Left ventricle myocardium inferior (tissue), 1 donor: ENCODE measurements at places on chromosomes 16 and 17. TPM values are rescaled to one million over a fixed set of nuclear protein-coding genes. Genes with fewer than 3 reads are reported as not detected.

- DNase-seq: peak; percentile 42
- peak overlapping the region; percentile 97 for H3K27ac ChIP-seq
- peaks cover 76% of the 10 kb centered on the region for H3K4me1 ChIP-seq
- H3K4me3 ChIP-seq: peak overlapping the region; percentile 99
- no peaks in the 10 kb centered on the region for H3K27me3 ChIP-seq
Measured at GRCh38 chr17:59330053-59330942, 1.2 kb upstream of the YPEL2 start.

GRCh38 chr16:20803561-20804214 lies 2.6 kb downstream of the ERI2 start:
- peaks cover 12% of the 10 kb centered on the region for H3K36me3 ChIP-seq
- H3K4me1 ChIP-seq: peaks cover 36% of the 10 kb centered on the region
- no peak overlapping the region for H3K27ac ChIP-seq
- no peaks in the 10 kb centered on the region for H3K27me3 ChIP-seq

DNA sequence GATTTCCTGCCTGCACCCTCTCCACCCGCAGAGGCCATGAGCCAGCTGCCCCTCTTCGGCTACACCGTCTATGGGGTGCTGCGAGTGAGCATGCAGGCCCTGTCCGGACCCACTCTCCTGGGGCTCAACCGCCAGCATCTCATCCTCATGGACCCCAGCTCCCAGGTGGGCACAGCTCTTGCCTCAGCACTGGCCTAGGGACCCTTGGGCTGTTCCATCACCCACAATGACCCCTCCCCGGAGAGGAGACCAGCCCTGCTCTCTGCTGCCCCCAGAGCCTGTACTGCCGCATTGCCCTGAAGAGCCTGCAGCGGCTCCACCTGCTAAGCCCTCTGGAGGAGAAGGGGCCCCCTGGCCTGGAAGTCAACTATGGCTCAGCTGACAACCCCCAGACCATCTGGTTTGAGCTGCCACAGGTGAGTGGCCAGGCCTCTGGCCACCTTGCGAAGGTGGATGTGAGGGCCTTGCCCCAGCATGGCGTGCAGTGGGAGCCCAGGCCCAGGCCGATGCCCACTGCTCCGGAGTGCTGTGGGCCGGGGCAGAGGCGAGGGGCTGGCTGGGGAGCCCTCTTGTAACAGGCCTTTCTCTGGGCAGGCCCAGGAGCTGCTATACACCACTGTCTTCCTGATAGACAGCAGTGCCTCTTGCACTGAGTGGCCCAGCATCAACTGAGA lies 7.3 kb upstream of the SMIM5 start:
- H3K27ac ChIP-seq: no peak overlapping the region
- H3K36me3 ChIP-seq: peaks cover 46% of the 10 kb centered on the region
- DNase-seq: no peak
- H3K4me3 ChIP-seq: no peak overlapping the region
- H3K4me1 ChIP-seq: peaks cover 13% of the 10 kb centered on the region
- H3K27me3 ChIP-seq: no peaks in the 10 kb centered on the region

GRCh38 chr17:44775838-44776621 lies 17.2 kb downstream of the ADAM11 start:
- H3K27me3 ChIP-seq: peaks cover 25% of the 10 kb centered on the region
- peak overlapping the region; percentile 53 for H3K27ac ChIP-seq
- no peak for DNase-seq

DNA sequence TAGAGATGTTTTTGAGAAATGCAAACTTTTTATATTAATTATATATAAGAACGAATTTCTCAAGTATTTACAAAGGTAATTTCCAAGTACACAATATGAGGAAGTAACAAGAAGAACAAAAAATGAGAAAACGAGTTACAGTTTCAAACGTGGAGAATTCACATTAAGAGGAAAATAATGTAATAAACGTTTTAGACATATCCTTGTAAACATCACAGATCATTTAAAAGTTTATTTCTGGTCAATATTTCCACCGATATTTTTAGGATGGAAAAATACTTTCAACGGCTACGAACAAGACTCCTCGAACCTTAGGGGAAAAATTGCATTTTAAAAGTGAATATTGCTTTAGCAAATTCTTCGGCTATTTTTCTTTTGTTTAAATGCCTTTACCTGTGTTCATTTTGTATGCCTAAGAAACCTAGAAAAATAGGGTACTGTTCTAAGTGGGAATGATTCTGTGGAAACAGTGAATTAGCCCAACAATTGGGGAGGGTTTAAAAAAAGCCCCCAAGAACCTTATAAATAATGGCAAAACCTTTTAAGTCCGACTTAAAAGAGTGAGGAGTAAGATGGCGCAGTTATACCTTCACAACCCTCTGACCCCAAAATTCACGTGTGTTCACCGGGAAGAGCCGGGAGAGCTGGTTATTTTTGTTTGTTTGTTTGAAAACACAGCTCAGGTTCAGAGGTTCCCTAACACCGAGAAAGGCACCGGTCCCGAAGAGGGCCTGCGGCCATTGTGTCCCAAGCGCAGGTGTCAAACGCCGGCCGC lies 3.3 kb downstream of the HNF1B start:
- peak overlapping the region; percentile 57 for H3K4me3 ChIP-seq
- H3K27me3 ChIP-seq: peaks cover 100% of the 10 kb centered on the region
- no peak for DNase-seq
- H3K36me3 ChIP-seq: no peaks in the 10 kb centered on the region
- H3K27ac ChIP-seq: no peak overlapping the region

Gene KRT39
- not detected for total RNA-seq

GRCh38 chr16:1469693-1470201 lies 5.1 kb downstream of the CLCN7 start:
- H3K27me3 ChIP-seq: no peaks in the 10 kb centered on the region
- DNase-seq: no peak
- peaks cover 61% of the 10 kb centered on the region for H3K4me1 ChIP-seq
- H3K36me3 ChIP-seq: no peaks in the 10 kb centered on the region
- no peak overlapping the region for H3K27ac ChIP-seq

DNA sequence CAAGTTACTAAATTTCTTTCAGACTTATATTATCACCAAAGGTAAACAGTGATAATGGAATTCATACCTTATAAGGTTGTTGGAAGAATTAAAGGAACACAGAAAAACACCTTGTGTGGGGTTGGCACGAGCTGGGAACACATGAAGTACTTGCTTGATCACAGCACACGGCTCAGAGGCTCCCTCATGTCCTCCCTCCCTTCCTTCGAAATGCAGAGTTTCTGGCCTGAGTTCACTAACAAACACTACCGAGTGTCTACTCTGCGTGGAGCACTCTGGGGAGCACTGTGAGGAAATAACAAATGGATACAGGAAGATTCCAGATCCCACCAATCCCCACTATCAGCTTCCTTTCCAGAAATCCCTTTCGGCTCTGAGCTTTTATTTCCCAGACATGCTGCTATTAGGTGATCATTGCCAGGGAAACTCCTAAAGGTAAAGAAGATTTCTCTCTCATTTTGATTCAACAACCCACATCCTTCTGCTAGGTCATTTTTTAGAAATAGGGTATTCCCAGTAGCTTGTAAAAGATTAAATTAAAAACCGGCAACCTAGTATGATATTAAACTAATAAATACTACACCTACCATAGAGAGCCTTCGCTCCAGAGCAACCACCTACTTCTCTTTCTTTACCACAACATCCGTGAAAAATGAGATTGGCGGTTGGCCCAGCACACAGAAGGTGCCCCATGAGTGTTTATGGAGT lies 6.1 kb upstream of the HNF1B start:
- no peaks in the 10 kb centered on the region for H3K4me1 ChIP-seq
- H3K27ac ChIP-seq: no peak overlapping the region
- H3K36me3 ChIP-seq: no peaks in the 10 kb centered on the region
- no peak for DNase-seq

- peaks cover 33% of the 10 kb centered on the region for H3K4me1 ChIP-seq
- H3K27ac ChIP-seq: peak overlapping the region; percentile 16
- H3K27me3 ChIP-seq: peaks cover 53% of the 10 kb centered on the region
- peaks cover 36% of the 10 kb centered on the region for H3K36me3 ChIP-seq
- no peak for DNase-seq
Measured at GRCh38 chr17:7260651-7261378, 1.5 kb downstream of the CLDN7 start.

DNA sequence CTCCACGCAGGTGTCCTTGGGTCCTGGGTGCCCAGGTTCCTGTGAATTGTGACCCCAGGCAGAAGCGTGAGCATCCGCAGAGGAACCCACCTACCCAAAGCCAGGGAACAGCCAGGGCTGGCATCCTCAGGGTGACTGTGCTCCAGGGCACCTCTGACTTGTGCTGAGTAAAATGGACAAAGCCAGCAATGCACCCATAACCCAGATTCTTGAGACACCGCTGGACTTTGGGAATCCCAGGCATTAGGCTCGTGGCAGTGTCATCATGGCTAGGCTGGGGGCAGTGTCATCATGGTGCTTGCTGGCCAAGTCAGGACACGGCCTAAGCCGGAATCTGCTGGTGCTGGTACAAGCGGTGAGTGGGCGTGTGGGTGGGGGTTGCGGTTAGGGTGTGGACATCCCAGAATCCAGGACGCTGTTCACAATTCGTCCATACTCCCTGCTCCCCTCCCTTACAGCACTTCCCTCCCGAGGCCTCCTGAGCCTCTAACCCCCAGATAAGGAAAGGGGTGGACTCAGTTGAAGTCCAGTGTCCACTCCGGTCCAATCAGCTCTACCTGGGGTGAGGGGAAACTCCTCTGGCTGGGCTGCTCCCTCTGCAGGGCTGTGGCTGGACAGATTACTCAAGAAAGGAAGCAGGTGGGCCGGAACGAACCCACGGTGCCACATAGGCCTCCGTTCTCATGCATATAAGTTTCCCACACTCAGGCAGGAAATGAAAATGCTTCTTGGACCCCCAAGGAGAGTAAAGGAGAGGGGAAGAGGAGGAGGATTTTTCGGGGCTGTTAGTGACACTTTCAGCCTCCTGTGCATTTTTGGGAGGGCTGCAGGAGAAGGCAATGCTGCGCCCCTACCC lies 138.9 kb downstream of the SEC14L1 start:
- H3K4me3 ChIP-seq: no peak overlapping the region
- no peaks in the 10 kb centered on the region for H3K36me3 ChIP-seq
- H3K27me3 ChIP-seq: peaks cover 38% of the 10 kb centered on the region
- peaks cover 22% of the 10 kb centered on the region for H3K4me1 ChIP-seq
- H3K27ac ChIP-seq: no peak overlapping the region

GRCh38 chr16:89907055-89907814 lies 11.4 kb upstream of the MC1R start:
- peaks cover 70% of the 10 kb centered on the region for H3K36me3 ChIP-seq
- H3K27ac ChIP-seq: no peak overlapping the region
- H3K4me3 ChIP-seq: no peak overlapping the region
- peaks cover 15% of the 10 kb centered on the region for H3K4me1 ChIP-seq
- no peak for DNase-seq

GRCh38 chr17:30151471-30151870 lies 34.9 kb downstream of the NSRP1 start:
- H3K27ac ChIP-seq: no peak overlapping the region
- no peaks in the 10 kb centered on the region for H3K27me3 ChIP-seq
- peaks cover 10% of the 10 kb centered on the region for H3K36me3 ChIP-seq
- no peaks in the 10 kb centered on the region for H3K4me1 ChIP-seq
- no peak overlapping the region for H3K4me3 ChIP-seq

DNA sequence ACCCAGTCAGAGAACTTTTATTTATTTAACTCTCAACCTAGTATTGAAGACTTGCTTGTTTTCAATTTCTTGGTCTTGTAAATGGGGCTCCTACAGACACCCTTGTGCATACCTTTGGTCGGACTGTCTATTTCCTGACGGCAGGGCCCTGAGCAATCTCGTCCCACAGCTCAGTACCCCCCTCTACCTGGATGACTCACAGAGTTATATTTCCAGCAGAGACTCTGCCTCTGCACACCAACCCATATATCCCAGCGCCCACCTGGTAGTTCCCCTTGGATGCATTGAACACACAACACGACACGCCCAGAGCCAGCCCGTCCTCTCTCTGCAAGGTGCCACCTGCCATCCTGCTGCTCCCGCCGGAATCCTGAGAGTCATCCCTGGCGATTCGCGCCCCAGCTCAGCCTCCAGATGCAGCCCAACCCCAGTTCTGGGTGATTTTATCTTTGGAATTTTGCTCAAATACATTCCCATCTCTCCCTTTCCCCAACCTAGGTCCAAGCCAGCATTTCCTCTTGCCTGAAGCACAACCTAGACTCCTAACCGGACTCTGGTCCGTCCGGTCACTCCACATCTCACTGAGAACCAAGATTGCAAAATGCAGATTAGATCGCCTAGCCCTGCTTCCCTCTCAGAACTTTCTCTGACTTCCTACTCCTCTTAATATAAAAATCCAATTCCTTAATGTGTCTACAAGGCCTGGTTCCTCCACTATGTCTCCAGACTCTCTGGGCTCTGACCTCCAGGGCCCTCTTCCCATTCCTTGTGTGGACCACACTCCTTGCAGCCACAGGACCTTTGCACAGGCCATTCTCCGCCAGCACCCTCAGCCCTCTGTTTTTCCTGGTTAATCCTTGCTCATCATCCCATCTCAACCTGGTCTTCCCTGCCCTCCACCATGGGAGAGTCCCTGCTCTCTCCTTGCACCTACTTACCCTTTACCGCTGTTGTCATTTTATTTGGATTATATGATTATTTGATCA lies 129.2 kb downstream of the SEC14L1 start:
- no peak overlapping the region for H3K27ac ChIP-seq
- no peaks in the 10 kb centered on the region for H3K36me3 ChIP-seq
- peaks cover 37% of the 10 kb centered on the region for H3K27me3 ChIP-seq
- H3K4me3 ChIP-seq: no peak overlapping the region
- no peak for DNase-seq
- H3K4me1 ChIP-seq: no peaks in the 10 kb centered on the region

- peaks cover 5% of the 10 kb centered on the region for H3K36me3 ChIP-seq
- H3K4me3 ChIP-seq: peak overlapping the region; percentile 87
- no peak for DNase-seq
- peak overlapping the region; percentile 97 for H3K27ac ChIP-seq
Measured at GRCh38 chr16:25012525-25012991, 2.6 kb downstream of the ARHGAP17 start.

GRCh38 chr16:78583441-78583840 lies 484.0 kb downstream of the WWOX start:
- no peak overlapping the region for H3K27ac ChIP-seq
- DNase-seq: no peak
- H3K27me3 ChIP-seq: no peaks in the 10 kb centered on the region
- H3K36me3 ChIP-seq: no peaks in the 10 kb centered on the region

Gene IL17C
- not detected for total RNA-seq
